ENCODE measurements at places on chromosomes 13 and 19.

DNA sequence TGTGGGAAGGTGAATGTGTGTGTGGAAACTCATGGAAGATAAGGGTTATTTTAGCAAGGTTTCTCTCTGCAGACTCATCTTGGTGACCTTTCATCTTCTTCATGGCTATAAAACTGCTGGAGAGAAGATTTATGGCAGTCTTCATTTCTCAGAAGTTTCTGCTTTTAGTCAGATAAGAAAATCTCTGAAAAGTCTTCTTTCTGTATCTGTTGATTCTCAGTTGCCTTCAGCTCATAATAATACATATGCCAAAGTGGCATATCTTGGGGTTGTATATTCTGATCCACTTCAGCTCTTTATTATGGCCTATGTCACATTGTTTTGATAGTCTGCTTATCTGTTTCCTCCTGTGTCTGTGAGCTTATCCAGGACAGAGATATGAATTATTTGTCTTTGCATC, 143.3 kb upstream of the TMTC4 start:
- no peak for DNase-seq

GRCh38 chr19:54248016-54248601, 5.5 kb upstream of the LILRA6 start:
- peak; percentile 34 for DNase-seq

GRCh38 chr13:80160110-80160509, 180.8 kb downstream of the SPRY2 start:
- no peak for DNase-seq

DNA sequence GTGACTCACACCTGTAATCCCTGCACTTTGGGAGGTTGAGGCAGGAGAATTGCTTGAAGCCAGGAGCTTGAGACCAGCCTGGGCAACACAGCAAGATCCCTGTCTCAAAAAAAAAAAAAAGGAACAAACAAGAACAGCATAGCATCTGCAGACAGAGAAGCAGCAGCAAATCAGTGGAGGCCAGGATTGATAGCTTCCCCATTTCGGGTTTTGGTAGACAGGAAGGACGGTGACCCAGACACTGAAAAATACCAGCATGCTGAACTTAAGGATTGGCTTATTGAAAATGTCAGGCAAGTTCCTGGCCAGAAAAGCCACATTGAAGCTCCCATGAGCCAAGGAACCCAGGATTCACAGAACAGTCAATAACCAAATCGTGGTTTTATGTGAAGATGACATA, 3.0 kb downstream of the ZNF490 start:
- DNase-seq, result no peak

DNA sequence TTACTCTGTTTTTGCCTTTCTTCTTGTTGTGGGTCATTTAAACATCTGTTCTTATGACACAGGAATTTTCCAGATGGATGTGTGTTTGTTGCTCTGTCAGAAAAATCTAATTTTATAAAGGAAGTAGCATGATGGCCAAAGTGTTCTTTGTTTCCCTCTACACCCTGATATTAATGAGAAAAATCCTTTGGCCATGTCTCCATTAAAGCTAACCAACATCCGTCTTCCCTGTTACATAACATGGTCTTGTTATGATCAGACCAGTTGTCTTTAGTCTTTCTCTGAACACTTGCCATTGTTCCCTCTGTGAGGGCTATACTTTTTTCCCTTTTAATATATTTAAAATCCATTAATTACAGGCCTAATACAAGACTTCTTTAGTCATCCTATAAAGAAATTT, 142.2 kb upstream of the SPRY2 start:
- no peak for DNase-seq

- no peak for DNase-seq
Measured at GRCh38 chr13:41500511-41500910, 43.2 kb downstream of the RGCC start.

DNA sequence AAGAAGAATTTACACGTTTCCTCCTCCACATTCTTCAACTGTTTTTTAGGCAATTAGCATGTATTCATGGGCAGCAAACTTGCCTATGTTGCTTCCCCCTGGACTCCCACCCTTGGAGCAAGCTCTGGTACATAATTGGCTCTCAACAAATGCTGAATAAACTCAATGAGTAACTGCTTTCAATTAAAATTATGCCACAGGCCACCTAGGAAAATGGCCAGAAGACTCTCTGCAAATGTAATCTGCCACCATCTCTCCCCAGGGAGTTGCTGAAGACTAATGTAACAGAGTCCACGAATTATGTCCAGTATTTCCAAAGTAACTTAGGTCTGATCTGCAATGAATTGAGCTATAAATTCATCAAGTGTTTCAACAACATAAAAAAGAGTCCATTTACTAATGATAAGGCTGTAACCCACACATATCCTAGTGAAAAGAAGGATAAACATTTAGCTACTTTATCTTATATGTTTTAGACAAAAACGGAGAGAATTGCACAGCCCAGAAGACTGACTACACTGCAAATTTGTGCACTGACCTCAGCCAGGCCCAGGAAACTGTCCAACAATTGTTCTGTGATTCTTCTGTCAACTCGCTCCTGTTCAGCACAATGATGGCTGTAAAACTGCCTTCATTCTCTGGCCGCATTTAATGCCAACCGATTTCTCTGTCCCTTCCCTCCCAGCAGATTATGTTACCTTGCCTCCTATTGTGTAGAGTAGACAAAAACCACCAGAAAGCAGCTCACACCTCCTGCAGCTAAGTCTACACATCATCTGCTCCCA, 808.6 kb upstream of the ARGLU1 start:
- peak; percentile 29 for DNase-seq

DNA sequence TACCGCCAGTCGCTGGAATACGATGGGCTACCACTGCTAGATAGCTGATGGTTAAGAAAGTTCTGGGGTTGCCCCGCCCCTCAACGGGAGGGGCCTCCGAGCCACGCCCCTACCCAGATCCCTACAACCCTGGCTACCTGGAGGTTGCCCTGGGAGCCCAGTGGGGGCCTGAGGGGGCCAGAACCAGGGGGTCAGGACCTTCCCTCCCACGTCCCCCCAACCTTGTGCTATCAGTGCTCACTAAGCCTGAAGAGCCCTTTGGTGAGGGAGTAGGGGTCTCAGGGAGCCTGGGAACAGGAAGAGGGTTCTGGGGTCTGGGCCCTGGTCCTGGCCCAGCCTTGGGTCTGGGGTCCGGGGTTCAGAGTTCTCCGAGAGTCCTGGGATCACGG, 8.9 kb downstream of the OCEL1 start:
- no peak for DNase-seq

- DNase-seq, result no peak
Measured at GRCh38 chr19:22606954-22607652, 27.0 kb upstream of the ZNF492 start.

GRCh38 chr19:7415857-7416371, 67.2 kb downstream of the ARHGEF18 start:
- DNase-seq, result no peak

DNA sequence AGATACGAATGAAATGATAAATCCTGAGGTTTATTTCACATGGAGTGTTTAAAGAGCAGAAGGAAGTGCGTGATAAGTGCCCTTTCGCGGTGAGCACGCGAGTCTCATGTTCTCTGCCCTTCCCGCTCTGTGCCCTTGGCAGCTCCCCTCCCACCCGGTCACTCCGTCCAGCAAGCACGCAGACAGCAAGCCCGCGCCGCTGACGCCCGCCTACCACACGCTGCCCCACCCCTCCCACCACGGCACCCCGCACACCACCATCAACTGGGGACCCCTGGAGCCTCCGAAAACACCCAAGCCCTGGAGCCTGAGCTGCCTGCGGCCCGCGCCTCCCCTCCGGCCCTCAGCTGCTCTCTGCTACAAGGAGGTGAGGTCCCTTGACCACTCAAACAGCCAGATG, 37.4 kb upstream of the TEX29 start:
- DNase-seq, result no peak

- DNase-seq, result no peak
Measured at GRCh38 chr13:108018371-108018870, 196.9 kb downstream of the LIG4 start.

- no peak for DNase-seq
Measured at GRCh38 chr19:23788411-23788810, 29.7 kb upstream of the ZNF681 start.

DNA sequence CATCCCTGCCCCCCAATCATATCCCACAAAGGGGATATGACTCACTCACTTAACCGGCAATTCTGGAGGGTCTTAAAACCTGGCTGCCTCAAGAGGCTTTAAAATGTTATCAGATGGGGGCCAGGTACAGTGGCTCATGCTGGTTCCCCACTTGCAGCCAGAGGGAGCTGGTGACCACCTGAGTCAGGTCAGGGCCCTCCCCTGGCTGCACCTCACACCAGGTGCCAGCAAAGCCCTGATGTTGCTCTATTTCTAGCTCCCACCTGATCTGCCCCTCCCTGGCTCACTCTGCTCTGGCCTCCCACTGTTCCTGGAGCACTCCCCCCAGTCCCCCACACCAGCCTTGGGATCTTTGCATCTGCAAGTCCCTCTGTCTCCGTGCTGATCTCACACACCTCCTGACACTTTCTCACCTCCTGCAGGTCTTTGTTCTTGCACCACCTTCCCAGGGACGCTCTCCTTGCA, 14.2 kb downstream of the HPN start:
- no peak for DNase-seq

DNA sequence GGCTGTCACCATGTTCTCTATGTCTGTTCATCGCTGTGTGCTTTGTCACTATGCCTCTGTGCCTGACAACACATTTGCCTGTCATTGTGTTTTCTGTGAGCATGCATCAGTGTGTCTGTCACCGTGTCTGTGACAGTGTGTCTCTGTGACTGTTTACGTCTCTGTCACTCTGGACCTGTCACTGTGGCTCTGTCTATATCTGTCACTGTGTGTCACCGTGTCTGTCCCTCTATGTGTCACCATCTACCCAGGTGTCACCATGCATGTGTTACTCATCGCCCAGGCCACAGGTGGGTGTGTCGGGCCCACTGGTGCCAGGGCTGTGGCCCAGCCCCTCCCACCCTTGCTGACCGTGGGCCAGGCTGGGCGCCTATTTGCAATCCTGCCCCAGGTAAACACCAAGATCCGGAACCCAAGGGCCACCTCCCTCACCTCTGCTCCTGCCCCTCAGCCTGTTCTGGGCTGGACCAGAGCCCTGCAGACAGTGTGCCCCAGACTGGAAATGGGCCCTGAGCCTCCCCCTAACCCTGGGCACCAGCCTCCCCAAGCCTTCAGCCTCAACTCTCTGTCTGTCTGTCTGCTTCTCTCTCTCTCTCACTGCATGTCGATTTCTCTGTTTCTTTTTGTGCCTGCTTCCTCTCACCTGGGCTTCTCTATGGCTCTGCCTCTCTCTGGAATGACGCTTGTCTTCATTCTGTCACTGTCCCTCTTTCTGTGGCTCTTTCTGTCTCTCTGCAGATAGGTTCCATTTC, 7.7 kb downstream of the IRF2BP1 start:
- no peak for DNase-seq

DNA sequence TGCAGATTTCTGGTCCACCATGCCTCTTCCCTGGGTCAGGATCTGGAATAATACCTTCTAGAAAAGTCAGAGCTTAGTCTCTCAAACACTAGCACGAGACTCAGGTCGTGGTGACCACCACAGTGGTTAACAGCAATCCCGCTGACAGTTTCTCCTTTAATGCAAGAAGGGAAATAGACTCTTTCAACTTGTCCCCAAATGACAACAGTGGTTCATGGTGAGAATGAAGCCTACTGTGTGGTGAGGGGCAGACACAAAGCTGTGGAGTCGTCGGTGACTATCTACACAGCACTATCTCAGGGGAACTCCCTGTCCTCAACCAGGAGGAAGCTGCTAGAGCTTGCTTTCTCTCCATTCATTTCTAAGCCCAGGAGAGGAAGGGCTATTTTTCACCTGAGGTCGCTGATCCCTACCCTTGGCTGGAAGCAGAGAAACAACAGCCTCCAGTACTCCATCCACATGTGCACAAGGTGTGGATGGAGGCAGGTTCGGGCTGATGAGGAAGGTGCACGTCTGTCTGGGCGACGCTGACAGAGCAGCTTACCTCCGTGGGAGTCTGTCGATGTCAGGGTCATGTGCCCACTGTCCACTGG, 72.4 kb downstream of the STK24 start:
- DNase-seq, result no peak

DNA sequence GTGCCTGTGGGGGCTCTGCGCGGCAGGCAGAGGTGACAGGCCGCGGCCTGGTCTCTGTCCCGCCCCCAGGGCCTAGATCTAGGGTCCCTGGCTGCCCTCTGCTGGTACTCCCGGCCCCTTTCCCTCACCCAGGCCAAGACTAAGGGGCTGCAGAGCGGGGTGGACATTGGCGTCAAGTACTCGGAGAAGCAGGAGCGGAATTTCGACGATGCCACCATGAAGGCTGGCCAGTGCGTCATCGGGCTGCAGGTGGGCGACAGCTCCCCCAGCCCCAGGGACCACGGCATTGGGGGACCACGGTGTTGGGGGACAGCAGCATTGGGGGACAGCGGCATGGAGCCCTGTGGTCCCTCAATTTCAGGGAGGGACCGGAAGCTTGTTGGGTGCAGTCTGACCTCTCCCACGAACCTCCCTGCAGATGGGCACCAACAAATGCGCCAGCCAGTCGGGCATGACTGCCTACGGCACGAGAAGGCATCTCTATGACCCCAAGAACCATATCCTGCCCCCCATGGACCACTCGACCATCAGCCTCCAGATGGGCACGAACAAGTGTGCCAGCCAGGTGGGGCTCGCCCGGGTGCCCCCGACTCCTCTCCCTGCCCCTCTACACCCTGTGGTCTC, 3.8 kb upstream of the ABCA7 start:
- DNase-seq, result no peak

DNA sequence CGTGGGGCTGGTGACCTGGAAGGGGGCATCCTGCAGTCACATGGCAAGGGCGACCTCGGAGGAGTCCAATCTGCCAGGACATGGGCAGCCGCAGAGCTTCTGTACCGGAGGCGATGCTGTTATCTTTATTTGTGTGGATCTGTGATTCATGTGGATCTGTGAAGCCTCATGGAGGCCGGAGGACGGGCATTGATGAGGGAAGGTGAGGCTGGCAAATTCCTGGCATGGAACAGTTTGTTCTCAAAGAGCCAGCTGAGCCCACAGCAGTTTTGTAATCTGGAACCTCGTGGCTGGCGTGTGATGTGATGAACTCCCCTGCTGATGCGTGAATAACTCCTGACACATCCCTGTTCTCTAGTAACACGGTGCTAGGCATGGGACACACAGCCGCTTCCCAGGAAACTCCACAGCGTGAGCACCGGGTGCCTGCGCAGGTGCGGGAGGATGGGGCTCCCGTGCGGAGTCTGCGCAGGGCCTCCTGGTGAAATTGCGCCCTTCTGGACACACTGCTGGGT, 40.4 kb downstream of the ATP11A start:
- no peak for DNase-seq

DNA sequence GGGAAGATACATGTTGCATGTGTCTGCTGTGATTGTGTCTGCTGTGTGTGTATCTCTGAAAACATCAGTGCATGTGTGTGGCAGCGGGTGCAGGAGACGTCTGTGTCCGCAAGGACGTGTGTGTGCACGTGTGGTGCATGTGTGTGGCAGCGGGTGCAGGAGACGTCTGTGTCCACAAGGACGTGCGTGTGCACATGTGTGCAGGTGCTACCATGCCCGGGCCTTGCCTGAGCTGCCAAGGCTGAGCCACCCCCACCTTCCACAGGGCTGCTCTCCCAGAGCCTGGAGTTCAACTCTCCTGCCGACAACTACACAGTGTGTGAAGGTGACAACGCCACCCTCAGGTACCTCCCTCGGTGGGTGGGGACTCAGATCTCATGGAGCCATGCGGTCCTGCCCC, 10.4 kb downstream of the IGLON5 start:
- DNase-seq, result no peak

All from putamen (tissue), 1 donor.